Activated CD8-positive, alpha-beta memory T cell treated with anti-CD3 and anti-CD28 coated beads for 1 hour (primary cell): ENCODE measurements at places on chromosomes 12 and 14.

- no peak for DNase-seq
Observed at GRCh38 chr14:93369713-93370266, 22.8 kb downstream of the COX8C start.

DNA sequence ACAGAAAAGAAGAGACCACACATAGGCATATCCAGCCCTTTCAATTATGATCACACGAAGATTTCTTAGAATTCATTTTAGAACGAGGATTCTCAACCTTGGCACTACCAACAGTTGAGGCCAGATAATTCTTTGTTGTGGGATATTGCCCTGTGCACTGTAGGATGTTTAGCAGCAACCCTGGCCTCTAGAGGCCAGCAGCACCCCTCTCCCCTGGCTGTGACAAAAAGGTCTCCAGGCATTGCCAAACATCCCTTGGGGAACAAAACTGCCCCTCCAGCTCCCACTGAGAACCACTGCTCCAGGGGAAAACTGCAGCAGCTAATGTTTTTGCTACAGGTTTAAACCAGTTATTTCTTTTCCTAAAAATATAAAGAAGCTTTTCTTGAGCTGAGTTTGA is 7.1 kb downstream of the NT5DC3 start:
- DNase-seq: no peak

DNA sequence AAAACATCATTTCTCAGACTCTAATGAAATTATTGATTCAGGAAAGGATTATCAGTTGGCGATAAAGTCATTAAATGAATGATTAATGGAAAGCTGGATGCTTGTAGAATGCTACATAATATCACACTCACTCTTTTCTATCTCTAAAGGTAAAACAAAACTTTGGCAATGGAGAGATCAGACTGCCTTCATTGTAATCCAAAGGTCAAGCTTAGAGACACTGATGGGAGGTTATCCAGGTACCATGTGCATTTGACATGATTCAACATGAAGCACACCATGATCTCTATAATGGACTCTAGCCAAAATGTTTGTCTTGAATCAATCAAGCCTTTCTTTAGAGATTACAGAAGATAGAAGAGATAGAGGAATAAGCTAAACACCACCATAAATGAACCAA is 110.1 kb upstream of the USP44 start:
- DNase-seq: no peak

- no peak for DNase-seq
Observed at GRCh38 chr14:55416866-55417265, 5.2 kb upstream of the ATG14 start.

- DNase-seq: no peak
Observed at GRCh38 chr12:67780580-67781084, 132.1 kb downstream of the DYRK2 start.

DNA sequence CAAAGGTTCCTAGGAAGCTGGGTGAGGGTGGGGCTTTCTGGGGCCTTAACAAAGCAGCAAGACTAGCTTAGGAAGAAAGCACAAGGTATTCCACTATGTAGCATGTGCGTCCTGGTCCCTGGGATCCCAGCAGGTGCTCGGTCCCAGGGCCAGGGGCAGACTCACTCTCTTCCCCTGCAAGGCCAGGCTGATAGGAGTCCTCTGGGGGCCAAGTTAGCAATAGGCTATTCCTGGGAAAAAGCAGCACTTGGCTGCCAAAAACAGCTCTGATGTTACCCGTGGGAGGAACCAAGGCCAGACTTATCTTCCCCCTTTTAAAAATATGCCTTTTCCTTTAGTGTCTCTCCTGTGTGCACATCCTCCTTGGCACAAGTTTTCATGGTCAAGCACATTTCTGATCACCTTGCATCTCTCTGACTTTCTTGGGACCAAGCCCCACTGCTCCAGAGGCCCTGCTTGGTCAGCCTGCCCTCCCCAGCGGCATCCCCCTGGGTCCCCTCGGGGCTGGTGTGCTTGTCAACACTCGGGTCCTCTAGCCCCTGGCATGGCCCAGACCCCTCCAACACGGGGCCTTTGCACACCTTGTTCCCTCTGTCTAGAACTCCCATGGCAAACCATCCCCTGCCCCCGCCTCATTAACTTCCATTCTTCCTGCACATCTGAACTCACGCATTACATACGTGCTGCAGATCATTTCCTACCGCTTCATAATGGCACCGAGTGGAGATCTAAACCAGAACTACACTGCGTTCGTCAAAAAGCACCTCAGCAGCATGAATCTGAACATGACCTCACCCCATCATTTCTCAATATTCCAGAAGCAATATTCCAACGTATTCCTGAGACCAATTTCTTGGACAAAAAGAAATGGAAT is 21.9 kb downstream of the CCDC92 start:
- no peak for DNase-seq

- DNase-seq: no peak
Observed at GRCh38 chr14:100677152-100677551, 49.5 kb upstream of the DLK1 start.

DNA sequence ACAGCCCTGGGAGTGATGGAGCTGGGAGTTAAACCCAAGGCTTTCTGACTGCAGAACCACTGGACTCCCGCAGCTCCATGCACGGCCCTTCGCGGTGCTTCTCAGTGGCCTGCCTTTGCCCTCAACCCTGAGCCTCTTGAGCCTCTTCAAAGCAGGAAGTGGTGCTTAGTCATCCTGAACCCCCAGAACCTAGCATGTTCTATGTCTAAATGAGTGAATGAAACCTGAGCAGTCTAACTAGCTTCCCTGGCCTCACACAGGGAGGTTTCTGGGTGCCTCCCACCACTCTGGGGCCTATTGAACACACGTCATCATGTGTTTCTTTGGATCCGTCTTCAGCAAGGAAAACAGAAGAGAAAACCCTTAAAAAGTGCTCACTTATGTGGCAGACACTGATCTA is 117.9 kb upstream of the SFSWAP start:
- DNase-seq: no peak

- DNase-seq: no peak
Observed at GRCh38 chr12:68885381-68885780, 47.6 kb downstream of the CPM start.

GRCh38 chr14:85257287-85257686 is 272.7 kb upstream of the FLRT2 start:
- no peak for DNase-seq

GRCh38 chr14:101781240-101782061 is 19.9 kb downstream of the PPP2R5C start:
- no peak for DNase-seq

DNA sequence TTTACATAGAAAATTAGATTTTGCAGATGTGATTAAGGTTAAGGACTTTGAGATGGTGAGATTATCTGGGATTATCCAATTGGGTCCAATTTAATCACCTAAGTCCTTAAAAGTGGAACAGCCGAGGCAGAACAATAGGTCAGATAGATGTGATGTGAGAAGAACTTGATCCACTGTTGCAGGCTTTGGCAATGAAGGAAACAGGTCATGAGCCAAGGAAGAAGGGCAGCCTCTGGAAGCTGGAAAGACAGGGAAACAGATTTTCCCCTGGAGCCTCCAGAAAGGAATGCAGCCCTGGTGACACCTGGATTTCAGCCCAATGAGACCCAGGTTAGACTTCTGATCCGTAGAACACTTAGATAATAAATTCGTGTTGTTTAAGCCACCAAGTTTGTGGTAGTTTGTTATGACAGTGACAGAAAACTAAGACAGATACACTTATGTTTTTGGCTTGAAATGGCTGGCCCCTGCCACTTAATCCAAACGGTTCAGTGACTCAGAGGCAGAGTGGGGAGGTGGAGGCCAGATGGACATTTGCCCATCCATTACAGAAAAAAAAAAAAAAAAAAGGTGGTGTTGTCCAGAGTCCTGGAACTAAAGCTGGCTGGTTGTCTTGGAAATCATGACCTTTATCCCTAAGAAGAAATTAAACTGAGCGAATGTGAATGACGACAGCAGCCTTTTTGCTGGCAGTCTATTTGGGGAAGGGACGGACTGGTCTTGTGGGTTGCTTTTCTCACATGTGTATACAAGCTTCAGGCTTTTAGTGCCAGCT is 181.9 kb upstream of the NRXN3 start:
- no peak for DNase-seq

DNA sequence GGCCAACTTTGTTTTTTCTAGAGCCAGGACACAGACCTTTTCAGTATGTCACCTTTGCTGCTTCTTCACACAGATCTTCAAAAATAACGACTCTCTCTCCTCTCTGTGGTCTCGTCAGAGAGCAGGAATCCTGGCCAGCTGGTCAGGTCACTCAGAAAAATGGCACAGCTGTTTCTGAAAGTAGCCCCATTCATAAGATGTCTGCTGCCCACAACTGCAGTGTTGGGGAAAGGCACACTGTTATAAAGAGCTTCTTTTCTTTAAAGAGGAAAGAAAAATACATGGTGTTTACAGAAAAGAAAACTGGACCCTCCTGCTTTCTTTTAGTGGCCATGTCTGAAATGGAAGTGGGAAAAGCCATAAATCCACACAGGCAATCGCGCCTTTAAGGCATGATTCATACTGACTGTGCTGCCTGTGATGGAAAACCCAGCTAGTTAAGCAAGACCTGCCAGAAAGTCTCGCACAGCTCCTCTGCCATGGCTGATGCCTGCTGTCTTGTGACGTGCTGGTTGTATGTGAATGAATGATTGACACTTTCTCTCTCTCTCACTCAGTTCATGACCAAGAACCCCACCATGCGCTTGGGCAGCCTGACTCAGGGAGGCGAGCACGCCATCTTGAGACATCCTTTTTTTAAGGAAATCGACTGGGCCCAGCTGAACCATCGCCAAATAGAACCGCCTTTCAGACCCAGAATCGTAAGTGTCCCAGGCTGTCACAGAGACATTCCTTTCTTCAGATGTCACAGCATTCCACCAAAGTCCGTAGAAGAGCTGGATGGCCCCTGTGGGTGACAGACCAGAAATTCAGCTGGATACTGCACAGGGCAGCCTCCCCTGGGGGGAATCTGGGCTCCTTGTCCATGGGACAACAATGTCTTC is 147.9 kb upstream of the HIF1A start:
- no peak for DNase-seq

DNA sequence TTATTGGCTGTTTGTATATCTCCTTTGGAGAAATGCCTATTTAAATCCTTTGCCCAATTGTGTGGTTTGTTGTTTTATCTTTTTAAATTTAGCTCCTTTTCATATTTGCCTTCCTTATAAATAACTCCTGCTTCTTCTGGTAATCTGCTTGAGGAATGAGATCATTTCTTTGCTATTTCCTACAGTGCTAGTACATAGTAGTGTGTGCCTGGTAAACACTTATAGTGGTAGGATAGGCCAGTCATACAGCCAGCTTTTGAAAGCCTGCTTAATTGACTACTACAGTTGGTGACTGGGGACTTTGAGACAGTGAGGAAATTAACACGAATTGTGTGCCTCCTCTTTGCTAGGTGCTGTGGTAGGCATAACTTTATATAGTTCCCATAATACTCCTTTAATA is 68.7 kb downstream of the BORCS5 start:
- no peak for DNase-seq

DNA sequence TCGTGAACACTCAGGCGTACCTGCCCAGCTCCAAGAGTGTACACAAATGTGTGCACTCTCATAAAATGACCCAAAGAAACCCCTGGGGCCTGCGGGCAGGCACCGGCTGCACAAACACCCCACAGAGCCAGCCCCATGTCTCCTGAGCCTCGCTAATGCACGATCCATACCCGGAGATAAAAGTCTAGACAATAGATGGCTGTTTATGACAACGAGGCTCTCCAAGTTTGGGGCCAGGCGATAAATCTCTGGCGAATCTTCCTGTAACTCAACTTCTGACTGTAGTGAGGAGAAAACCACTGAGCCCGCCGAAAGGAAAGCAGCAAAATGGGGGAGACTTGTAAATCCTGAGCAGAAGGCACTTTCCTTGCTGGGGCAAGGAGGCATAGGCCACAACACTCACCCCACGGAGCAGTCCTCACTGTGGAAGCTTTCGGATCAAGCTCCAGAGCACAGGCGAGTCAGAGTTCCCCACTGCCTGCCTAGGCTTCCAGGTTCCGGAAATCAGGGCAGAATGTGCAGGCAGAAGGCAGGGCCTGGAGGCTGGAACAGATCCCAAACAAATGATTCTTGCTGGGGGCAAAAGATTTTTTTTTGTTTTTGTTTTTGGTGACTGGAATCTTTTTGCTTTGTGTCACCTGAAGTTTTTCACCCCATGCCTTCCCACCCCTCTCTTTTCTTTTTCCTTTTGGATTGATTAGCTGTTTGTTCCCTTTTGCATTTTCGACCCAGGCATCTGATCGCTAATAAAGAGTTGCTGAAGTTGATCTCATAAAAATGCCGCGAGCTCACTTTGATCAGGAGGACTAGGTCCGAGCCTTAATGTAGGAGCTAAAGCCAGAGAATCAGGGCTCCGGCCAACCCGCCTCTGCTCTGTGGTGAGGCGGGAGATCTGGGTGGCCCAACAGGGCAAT is 4.5 kb upstream of the HOXC11 start:
- no peak for DNase-seq

DNA sequence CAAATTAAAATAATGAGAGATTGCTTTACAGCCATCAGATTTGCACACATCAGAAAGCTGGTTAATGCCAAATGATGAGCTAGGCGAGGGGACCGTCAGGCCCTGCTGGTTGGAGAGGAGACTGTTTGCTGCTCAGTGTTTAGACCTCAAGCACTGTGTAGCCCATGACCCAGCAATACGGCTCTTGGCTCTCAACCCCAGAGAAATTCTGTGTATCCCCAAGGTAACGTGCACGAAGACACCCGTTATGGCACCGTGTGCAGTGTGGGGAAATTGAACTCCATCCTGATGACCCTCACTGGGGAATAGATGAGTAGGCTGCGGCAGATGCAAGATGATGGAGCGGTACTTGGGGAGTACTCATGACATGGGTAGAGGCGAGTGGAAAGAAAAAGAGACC is 55.7 kb downstream of the EID3 start:
- no peak for DNase-seq

- DNase-seq: no peak
Observed at GRCh38 chr12:70044167-70044566, 199.1 kb upstream of the CNOT2 start.

DNA sequence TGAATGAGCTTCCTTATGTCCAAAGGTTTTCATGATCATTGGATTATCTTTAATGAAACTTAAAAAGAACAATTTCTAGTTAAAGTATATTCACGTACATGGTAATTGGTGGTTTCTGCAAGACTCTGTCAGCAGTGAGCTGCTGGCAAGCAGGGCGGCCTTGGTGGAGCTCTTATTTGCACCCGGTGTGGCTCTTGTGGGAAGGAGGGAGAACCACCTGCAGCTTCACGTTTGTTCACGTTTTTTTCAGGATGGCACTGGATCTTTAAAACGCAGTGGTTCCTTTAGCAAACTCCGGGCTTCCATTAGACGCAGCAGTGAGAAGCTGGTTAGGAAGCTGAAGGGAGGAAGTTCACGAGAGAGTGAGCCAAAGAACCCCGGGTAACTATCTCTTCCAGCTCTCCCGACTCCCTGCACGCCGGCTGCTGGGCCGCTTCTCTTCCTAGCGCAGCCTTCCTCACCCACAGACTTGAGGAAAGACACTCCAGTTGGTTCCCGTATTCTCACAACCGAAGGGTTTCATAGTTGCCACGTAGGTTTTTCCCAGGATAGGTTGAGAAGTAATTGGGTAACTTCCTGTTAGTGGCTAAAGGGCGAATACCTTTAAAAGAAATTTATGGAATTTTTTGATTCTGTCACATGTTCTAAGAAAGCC is 28.3 kb downstream of the XRCC3 start:
- DNase-seq: no peak
